ENCODE measurements at places on chromosomes 6 and 20.

GRCh38 chr6:167454003-167454402, 129.1 kb downstream of the TTLL2 start:
- DNase-seq: no peak

GRCh38 chr6:31969712-31970603, 2.0 kb downstream of the DXO start:
- DNase-seq: no peak

GRCh38 chr6:164827537-164827936, 481.9 kb downstream of the C6orf118 start:
- DNase-seq: no peak

DNA sequence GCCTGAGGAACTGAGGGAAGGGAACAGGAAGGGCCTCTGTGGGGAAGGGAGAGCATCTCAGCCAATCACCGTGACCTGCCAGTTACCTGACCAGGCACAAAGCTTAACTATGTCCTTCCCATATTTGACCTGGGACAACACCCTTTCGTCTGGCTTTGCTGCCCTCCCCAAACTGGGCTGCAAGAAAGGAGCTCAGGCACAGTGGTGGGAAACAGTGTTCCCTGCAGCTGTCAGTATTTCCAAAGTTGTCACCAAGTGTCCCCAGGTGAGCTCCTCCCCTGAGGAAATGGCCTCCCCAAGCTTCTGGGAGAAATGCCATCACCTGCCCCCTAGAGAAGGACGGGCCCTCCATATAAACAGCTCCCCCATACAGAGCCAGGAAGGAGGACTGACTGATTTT, 17.9 kb downstream of the NCR2 start:
- DNase-seq: no peak

Data from activated CD4-positive, alpha-beta T cell treated with anti-CD3 and anti-CD28 coated beads, Interleukin-2, amount 50 U/mL, for 16 hours (primary cell).